ENCODE measurements at places on chromosomes 2 and 18. TPM values are rescaled to one million over a fixed set of nuclear protein-coding genes. Genes with fewer than 3 reads are reported as not detected.

SERPINB11 gene
- polyA plus RNA-seq, result 0.12 TPM

ICA1L gene
- polyA plus RNA-seq, result 1.8 TPM

DNA sequence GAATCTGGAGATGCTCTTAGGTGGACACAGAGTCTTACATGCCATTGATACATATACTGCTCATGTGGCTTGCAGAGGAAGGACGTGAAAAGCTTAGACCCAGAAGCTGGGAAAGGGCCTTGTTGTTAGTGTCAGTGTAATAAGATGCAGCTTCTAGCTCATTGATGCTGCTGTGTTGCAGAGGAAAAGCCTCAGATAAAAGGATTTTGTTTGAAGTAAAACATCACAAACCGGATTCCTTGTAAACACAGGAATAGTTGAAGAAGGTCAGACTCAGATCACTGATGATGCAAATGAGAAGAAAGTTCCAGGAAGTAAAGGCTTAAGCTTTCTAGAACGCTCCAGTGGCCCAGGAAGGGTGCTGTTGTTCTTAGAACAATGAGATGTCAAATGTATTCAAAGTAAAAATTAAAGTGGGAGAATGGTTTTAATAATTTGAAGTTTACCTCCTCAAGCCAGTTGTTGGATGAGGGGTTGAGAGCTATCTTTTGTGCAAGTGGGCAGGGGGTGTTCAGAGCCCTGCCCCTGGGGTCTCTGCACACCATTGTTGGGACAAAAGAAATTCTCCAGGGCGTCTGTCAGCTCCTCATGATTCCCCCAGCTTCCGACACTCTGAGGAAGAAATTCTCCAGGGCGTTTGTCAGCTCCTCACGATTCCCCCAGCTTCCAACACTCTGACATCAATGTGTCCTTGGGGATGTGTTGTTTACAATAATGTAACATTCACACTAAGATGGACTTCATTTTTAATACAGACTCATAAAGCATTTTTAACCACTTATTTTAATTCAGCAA is 61.3 kb upstream of the CHMP1B start:
- peaks cover 7% of the 10 kb centered on the region for H3K4me1 ChIP-seq
- no peak overlapping the region for H3K4me3 ChIP-seq
- peak overlapping the region; percentile 52 for H3K27ac ChIP-seq
- peak; percentile 6 for DNase-seq

DNA sequence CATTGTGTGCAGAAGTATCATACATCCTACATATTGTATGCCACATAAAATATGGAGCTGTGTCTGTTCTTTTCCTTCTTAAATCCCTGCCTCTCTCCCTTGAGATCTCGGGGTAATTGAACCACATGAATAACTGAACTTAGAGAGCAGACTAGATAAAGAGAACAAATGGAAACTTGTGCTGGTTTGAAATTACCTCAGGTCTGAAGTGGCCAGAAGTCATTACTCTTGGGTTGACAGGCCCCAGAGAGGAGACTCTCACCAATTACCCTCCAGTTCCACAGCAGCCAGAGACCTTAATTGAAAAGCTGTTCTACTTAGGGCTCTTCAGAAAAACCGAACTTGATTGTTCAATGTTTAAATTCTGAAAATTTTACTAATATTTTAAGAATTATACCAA is 5.0 kb upstream of the ADAM17 start:
- H3K36me3 ChIP-seq, result peaks cover 2% of the 10 kb centered on the region
- no peak overlapping the region for H3K27ac ChIP-seq
- no peak overlapping the region for H3K4me3 ChIP-seq

GRCh38 chr2:136297994-136298393 is 180.0 kb upstream of the CXCR4 start:
- H3K36me3 ChIP-seq, result no peaks in the 10 kb centered on the region
- no peaks in the 10 kb centered on the region for H3K4me1 ChIP-seq
- no peaks in the 10 kb centered on the region for H3K27me3 ChIP-seq
- H3K4me3 ChIP-seq, result no peak overlapping the region
- no peak for DNase-seq
- no peak overlapping the region for H3K27ac ChIP-seq
